ENCODE measurements at places on chromosomes 5 and 9.

DNA sequence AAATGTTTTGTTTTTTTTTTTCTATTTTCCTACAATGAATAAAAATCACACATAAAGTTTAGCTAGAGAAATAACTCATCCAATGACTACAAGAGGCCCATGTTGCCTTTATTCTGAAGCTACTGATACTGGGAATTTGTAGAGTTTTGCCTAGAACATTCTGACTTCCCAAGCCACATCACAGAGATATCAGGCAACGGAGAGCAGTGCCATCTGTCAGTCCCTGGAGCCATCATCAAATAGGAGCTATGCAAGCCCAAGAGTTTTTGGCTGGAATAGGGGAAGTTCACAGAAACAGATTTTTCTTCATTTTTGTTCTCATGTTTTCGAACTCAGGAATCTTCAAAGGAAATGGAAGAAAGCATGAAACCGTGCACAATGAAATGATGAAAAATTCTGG, 896.6 kb downstream of the TLE1 start:
- no peak for DNase-seq

- DNase-seq, result no peak
Measured at GRCh38 chr5:109611505-109611904, 78.2 kb upstream of the MAN2A1 start.

DNA sequence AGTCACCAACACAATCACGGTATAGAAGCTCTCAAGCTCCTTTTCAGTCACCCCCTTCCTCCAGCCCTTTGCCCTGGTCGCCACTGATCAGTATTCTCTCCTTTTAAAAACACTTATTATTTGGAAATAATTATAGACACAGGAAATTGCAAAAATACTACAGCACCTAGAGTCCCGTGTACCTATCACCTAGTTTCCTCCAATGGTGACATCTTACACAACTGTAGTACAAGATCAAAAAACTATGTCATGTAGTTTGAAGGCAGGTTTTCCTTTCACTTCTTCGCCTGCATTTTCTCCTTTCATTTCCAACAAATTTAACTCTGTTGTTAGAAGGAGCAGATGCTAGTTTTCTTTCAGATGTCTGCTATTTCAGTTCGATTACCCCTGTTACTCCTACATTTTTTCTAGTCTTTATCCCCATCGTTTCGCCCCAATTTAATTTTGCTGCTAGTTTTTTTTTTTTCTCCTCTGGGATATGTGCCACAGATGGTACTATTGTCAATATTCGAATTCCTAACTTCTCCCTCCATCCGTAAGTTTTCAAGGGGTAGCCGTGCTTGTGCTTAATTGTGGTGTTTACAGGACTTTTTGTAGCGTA, 612 bp upstream of the ATG10 start:
- no peak for DNase-seq

- no peak for DNase-seq
Measured at GRCh38 chr5:75461679-75462078, 49.8 kb downstream of the CERT1 start.

DNA sequence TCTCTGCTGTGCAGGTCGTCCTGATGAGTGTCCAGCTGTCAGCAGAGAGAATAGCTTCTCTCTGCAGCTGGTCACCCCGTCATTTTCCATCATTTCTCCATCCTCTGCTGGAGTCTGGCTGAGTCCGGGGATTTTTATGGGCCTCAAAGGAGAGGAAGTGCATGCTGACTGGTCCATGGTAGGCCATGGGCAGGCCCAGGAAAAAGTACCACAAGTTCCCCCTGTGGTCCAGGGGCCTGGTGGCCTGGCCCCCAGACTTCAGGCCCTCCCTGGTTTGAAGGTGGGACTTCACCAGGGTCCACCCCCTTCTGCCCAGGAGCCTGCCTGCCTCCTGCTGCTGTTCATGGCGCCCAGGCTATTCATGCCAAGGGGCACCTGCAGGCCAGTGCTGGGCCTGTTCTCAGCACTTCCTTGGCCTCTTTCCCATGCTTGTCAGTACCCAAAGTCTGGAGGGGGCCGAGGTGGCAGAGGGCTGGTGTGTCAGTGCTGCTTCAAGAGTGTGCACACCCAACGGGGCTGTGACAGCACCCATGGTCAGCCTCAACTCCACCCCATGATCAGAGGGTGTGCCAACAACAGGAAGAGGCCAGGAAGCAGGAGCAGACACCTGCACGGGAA, 7.3 kb upstream of the MTMR12 start:
- DNase-seq, result no peak

- DNase-seq, result no peak
Measured at GRCh38 chr9:96492993-96493531, 43.1 kb downstream of the HABP4 start.

GRCh38 chr5:176362233-176362490, 598 bp upstream of the KIAA1191 start:
- DNase-seq, result no peak

DNA sequence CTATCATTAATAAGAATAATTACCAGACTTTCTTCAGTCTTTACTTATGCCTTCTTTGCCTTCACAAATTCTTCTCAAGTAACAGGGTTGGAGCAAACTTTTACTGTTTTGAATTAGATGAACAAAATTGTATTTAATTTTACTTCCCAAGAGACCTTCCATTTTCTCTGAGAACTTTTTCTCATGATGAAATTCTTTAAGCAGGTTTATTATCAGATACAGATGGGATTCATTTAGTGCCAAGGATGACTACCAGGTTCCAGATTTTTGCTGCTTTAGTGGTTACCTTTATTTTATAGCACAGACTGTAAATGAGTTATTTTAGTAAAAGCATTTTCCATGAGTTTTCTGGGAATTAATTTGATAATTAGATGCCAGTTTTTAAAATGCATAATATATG, 125.1 kb downstream of the GDNF start:
- DNase-seq, result no peak

GRCh38 chr9:18405240-18405639, 68.7 kb upstream of the ADAMTSL1 start:
- DNase-seq, result no peak

GRCh38 chr9:20480249-20480648, 142.1 kb downstream of the MLLT3 start:
- DNase-seq, result no peak

- no peak for DNase-seq
Measured at GRCh38 chr5:135995976-135996375, 32.8 kb upstream of the TGFBI start.

GRCh38 chr9:128621730-128622455, 34.8 kb downstream of the DYNC2I2 start:
- DNase-seq, result no peak

DNA sequence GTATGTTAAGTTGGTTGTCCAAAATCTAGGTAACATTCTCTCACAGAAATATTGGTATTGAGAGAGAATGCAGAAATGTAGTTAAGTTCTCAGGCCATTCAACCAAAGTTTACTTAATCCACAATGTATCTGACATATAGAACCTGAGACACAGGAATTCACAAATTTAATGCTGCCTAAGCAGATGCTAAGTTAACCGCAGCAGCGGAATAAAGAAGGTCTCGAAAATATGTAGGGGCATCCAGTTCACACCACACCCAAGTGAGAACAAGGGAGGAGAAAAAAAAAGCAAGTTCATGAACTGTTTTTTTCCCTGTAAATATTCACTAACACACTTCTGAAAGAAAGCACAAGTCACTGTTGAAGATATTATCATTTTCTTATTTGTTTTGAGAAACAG, 194.0 kb downstream of the BNC2 start:
- no peak for DNase-seq

DNA sequence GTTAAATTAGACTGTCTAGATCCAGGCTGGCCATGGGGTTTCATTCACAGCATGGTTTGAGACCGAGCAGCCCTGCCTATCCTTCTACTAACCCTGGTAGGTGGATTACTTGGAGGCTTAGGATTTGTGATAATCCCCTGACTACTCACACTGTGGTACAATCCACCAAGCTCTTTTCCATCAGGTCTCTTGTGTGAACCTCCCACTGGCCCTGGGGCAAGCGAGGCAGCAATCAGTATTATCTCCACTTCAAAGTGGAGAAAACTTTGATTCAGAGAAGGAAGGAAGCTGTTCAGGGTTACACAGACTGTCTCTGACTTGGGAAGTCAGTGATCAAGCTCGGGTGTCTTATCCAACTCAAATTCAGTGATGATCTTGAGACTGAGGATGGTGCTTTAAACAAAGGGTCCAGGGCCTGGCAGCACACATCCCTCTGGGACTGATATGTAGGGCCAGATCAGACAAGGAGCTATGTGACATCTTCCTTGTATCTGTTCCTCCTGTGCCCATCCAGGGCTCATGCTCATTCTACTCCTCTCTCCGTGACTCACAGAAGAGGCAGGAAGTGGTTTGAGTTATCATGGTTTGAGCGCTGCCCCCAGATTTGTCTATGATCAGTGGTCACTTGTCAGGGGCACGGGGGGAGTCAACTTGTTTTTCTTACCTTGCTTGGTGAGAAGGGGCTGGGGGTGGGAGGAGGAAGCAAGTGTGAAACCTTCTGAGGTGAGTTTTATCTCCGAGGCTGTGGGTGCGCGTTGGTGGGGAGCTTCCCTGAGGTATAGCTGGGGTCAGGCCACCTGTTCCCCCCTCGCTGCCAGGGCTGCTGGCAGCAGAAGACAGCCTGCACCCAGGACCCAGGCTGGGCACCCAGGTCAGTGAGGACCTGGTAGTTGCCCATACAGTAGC, 48.6 kb downstream of the RGS3 start:
- DNase-seq, result peak; percentile 67

DNA sequence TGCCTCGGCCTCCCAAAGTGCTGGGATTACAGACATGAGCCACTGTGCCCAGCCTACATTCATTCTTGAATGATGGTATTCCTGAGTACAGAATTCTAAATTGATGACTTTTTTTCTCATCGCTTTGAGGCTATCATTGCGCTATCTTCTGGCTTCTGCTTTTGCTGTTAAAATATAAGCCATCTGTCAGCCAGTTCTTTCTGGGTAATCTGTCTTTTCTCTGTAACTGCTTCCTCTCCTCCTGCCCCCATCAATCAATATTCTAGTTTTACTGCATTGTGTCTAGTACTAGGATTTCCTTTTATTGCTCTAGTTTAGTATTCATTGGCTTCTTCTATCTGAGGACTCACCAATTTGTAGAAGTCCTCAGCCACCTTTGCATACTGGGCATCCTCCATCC, 89.0 kb downstream of the PLPP1 start:
- no peak for DNase-seq

GRCh38 chr9:134939080-134939733, 21.5 kb upstream of the FCN1 start:
- no peak for DNase-seq

DNA sequence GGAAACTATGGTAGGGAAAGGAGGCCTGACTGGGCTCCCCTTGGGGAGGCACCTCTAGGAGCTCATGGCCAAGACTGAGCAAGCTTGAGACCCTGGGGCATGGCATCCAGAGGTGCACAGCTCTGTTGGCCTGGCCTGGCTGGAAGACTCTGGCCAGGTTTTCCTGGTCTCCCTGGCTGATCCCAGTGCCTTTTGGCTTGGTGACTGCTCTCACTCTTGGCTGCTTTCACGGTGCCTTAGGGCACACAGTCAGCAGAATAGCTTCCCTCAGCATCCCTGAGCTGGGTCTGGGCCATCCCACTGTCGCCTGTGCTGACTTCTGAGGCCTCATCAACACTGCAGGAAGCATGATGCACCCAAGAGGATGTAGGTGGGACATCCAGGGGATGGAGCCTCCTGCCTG, 13.4 kb upstream of the DELE1 start:
- no peak for DNase-seq

GRCh38 chr5:178230879-178231538, 1.6 kb downstream of the PHYKPL start:
- no peak for DNase-seq

DNA sequence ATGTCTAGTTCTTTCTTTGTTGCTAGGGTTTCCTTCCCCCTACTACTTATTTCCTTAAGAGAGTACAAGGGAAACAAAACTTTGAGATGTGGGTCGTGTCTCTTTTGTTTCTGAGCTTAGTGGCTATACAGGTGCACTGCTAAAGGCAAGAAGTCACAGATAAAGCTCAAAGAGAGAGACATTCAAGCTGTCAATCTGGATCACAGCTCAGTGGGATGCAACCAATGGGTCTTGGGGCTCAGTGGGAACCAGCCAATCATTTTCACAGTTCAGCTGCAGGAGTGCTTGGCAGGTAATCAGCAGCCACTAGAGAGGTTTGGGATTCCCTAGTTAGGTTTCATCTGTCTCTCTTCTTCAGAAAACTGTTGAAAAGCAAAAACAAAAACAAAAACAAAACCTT, 135.4 kb upstream of the SGCD start:
- no peak for DNase-seq

GRCh38 chr5:92560698-92561401, 1020.2 kb downstream of the NR2F1-AS1 start:
- DNase-seq, result no peak

DNA sequence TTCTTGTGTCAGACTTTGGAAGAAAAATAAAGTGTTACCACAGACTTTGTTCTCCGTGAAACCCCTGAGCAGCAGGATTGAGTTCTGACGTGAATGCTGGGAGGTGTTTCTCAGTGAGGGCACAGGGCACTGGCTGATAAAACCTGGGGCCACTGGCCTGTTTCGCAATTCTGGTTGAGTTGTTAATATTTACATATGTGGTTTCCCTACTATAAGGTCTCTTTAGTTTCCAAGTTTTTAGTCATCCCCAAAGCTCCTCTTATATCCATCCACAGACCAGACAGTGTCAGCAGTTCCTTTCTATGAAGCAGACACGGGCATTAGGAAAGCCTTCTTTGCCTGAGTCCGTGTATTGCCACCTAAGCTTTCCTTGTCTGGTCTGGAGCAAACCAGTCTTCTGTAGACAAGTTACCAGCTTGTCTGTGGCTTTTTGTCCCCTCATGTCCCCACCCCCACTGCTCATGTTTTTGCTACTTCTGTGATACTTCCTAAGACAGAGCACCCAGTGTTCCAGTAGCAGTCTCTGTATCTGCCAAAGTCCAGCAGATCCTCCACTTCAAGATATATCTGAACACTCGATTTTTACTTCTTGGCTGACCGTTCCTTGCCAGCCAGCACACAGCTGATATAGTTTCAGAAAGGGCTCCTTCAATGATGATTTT, 42.0 kb downstream of the ACO1 start:
- DNase-seq, result no peak

DNA sequence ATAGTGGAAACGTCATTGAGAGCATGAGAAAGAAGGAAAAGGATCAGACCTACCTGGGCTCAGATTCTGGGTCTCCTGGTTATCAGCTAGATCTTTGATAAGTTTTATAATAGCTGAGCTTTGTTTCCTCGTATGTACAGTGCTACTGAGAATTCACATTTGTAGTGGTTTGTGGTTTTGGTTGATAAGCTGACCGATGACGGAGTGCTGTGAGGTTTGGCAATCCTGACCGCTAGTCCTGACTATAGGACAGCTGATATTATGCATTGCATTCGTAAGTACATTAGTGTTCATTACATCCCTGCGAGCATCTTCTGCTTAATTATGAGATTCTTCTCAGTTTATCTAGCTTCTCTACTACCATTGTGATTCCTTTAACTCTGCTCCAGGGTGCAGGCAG, 190.7 kb upstream of the SLC27A6 start:
- DNase-seq, result no peak
